ENCODE measurements at places on chromosomes 7 and 10.
A peak's percentile ranks its signal among the peaks of the same experiment; 100 is the strongest.

GRCh38 chr7:64775289-64775688 is 18.9 kb upstream of the ZNF138 start:
- no peak for DNase-seq

- DNase-seq = no peak
These were observed 234.7 kb upstream of the CACNA2D1 start for GRCh38 chr7:82678259-82678658.

GRCh38 chr10:51640120-51640819 is 59.1 kb downstream of the CSTF2T start:
- DNase-seq = no peak

DNA sequence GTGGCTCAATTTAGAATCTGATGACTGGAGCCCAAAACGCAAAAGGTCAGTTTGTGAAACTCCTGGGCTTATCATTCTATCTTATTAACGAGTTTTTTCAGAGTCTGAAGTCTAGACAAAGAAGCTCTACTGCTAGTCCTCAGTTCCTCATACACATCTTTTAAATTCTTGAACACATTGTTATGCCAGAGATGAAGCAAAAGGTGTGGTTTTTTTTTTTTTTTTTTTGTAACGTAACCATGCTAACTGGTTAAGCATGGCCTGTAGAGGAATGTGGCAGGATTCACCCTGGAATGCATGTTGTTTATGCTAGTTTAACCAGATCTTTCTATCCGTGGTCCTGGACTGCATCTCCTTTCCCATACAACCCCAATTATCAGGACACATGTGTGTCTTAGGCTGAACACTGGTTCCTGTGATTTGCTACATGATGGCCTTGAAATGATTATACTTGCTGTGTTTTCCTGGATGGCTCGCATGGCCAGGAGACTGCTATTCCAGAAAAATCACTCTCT is 79.3 kb upstream of the MDFIC start:
- no peak for DNase-seq

GRCh38 chr10:93160829-93161228 is 87.1 kb downstream of the CYP26A1 start:
- DNase-seq = no peak

GRCh38 chr10:124612611-124613498 is 131.3 kb downstream of the FAM53B start:
- DNase-seq = peak; percentile 51

DNA sequence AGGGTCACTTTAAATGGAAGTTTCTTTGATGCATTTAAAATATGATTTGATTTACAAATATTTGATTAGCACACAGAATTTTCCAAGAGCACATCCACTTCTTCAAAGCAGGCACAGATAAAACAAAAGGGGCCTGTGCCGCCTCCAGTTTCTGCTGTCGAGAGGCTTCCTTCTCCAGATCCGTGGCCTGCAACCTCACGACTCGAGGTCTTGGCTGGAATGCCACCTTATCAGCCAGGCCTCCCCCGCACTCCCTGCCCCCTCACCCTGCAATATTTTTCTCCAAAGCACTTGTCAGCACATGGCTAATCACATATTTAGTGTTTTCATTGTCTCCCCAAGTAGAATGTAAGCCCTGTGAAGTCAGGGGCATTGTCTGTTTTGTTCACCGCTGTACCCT is 12.5 kb downstream of the PYROXD2 start:
- no peak for DNase-seq

DNA sequence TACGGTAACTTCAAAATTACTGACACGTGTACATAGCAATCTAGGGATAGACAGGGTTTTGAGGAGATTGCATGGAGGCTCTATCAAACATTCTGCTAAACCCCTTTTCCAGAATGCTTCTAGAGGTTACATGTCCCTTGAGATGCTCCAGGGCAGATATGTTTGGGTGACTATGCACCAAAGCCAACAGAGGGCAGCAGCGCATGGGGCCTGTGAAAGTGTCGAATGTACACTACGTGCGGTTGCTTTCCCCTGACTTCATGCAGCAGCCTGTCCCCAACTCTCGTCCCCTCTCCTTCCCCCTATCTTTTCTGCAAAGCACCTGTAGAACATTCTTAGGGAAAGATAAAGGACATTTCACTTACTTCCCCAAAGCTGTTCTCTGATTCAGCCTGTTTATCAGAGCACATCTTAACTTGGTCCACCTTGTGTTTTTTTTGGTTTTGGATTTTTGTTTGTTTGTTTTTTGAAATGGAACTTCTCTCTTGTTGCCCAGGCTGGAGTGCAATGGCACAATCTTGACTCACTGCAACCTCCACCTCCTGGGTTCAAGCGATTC is 90.2 kb downstream of the UBE3C start:
- peak; percentile 34 for DNase-seq

DNA sequence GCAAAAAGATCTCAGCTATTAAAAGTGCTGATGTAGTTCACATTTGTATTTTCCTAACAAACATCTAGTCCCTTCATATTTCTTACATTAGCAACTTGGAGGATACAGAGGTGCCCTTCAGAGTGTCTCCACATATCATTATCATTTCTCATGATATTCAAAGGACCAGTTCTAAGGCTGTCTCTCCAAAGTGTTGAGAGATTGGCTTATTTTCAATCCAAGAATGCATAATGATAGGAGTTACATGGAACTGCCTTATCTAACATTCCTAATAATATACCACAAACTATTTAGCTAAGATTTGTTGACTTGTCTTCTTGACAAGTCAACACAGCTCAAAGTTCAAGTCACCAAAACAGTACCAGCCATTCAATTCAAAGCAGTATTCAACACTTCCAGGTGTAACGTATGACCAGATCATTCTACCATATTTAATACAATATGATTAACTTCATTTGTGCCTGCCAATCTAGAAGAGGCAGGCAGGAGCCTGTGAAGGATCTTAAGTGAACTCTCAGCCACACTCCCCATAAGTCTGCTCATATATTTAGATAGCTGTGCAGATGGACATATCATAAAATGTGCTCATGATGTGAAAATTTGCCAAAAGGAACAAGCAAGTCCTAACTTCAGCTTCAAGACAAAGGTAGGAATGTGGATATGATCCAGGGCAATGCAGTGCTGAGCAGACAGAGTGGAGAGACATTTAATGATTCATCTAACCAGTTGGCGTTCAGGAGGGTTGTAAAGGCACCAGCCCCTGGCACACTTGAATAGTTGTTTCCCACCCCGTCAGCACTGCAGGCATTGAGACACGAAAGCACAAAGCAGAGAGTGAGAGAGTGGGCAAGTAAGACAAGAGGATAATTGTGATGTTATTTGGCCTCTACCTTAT is 108.3 kb downstream of the MTERF1 start:
- no peak for DNase-seq

DNA sequence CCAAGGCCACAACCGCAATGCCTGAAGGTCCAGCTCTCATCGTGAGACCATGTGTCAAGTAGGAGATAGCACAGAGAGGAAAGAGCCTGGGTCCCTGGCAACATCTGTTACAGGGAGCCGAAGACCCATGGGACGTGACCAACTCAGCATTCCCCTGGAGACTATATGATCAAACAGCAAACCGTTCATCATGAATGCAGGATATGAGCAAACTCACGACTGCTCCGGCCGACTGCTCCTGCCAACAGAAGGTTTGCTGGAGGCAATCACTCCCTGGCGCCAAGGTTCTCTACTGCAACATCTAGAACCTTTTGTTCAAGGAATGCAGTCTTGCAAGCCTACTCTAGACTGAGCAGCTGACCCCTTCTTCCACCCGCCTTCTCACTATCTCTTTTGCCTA is 114.3 kb downstream of the ALOX5 start:
- no peak for DNase-seq

GRCh38 chr7:146053492-146053891 is 63.1 kb upstream of the CNTNAP2 start:
- DNase-seq = no peak

DNA sequence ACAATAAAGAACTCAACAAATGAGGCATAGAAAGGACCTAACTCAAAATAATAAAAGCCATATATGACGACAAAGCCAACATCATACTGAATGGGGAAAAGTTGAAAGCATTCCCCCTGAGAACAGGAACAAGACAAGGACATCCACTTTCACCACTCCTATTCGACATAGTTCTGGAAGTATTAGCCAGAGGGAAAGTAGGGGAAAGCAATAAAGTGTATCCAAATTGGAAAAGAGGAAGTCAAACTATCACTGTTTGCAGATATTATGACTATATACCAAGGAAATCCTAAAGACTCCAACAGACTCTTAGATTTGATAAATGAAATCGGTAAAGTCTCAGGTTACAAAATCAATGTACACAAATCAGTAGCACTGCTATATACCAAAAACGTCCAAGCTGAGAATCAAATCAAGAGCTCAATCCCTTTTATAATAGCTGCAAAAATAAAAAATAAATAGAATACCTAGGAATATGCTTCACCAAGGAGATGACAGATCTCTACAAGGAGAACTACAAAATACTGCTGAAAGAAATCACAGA is 4.8 kb downstream of the ANXA7 start:
- no peak for DNase-seq

- no peak for DNase-seq
These were observed 9.1 kb upstream of the SEMA4G start for GRCh38 chr10:100960251-100960650.

DNA sequence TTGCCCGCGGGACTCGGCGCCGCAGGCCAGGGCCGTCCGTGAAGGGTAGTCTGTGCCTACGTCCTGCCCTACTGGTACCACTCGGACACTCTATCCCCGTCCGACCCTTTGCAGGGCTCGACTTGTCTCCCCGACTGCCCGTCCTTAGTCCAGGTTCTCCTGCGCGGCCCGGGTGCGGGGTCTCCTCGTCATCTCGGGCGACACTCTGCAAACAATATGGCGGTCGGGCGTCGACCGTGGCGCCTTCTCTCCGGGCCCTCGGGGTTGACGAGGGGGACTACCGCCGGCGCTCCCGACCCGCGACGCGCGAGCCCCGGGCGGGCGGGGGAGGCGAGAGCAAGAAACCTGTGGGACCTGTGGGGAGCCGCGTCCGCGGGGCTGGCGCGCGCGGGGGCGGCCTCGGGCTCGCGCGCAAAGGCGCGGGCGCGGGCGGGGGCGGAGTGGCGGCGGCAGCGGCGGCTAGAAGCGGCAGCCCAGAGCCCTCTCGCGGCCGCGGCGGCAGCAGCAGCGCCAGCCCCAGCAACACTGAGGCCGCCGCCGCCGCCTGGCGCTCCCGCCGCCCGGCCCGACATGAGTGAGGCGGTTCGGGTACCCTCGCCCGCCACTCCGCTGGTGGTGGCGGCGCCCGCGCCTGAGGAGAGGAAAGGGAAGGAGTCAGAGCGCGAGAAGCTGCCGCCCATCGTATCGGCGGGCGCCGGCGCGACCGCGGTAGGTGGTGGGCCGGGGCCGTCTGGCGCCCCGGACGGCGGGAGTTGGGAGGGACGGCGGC is at the start of gene HECTD2:
Gene HECTD2 (plus strand): TSS at position 476 of the 769 bp plus-strand sequence. CDS start 95 bp downstream, at position 571.
- DNase-seq = peak; percentile 85

- no peak for DNase-seq
These were observed 118.4 kb upstream of the ANK3 start for GRCh38 chr10:60508037-60508436.

DNA sequence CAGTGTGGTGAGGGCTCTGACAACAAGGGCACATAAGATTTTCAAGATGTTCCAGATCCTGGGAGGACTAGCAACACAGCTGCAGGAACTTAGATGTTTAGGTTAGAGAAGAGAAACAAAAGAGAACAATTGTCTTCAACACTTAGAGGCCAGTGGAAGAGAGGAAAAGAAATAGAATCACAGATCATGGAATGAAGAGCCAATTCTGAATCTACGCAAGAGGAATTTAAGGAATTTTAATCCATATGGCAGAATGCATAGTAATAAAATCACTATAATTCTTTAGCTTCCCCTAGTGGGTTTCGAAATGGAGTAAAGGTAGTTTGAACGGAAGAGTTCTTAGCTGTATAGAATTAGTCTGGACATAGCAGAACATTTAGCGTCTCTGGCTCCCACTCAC is 114.6 kb upstream of the LRRTM3 start:
- DNase-seq = no peak

GRCh38 chr7:155983176-155983815 is 171.0 kb upstream of the SHH start:
- peak; percentile 11 for DNase-seq

GRCh38 chr10:43293677-43294057 is 26.8 kb upstream of the RASGEF1A start:
- DNase-seq = no peak

- no peak for DNase-seq
These were observed 27.5 kb downstream of the SH2B2 start for GRCh38 chr7:102313997-102314780.

- DNase-seq = no peak
These were observed 43.6 kb downstream of the MDH2 start for GRCh38 chr7:76091506-76091905.

DNA sequence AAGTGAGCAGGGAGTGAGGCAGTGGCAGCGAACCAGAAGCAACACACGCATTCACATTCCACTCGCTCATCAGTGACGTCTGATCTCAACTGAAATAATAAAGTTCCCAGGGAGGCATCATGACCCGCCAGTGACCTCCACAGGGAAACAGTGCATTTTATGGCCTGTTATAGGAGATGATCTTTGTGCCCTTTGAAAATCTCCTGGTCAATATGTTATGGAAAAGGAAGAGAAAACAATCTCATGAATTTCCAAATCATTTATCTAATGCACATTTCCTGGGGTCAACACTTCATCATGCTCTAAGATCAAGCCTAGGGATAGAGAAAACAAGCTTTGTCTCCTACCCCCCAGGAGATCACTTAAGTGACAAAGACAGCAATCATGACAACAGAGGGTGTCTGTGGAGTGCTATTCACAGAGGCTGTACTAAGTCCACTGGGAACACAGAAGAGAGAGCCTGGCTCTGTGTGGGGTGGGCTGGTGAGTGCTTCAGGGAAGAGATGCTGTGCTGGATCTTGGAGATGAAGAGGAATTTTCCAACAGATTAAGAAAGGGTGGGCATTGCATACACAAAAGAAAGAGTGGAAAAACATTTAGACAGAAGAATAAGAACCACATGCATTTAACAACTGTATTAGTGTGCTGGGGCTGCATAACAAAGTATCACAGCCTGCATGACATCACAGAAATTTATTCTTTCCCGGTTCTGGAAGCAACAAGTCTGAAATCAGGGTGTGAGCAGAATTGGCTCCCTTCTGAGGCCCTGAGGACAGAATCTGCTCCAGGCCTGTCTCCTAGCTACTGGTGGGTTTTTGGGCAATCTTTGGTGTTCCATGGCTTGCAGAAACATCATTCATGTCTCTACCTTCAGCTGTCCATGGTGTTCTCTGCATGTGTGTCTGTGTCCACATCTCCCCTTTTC is 613.9 kb upstream of the IGFBP3 start:
- DNase-seq = no peak

- DNase-seq = no peak
These were observed 1.6 kb downstream of the HTR7 start for GRCh38 chr10:90856261-90856660.

- no peak for DNase-seq
These were observed 38.6 kb downstream of the RBM33 start for GRCh38 chr7:155683098-155683497.

Data from stimulated activated CD8-positive, alpha-beta memory T cell treated with anti-CD3 and anti-CD28 coated beads, Interleukin-4, amount 100 ng/mL, for 48 hours (primary cell).